ENCODE measurements at places on chromosomes 13 and 19.

DNA sequence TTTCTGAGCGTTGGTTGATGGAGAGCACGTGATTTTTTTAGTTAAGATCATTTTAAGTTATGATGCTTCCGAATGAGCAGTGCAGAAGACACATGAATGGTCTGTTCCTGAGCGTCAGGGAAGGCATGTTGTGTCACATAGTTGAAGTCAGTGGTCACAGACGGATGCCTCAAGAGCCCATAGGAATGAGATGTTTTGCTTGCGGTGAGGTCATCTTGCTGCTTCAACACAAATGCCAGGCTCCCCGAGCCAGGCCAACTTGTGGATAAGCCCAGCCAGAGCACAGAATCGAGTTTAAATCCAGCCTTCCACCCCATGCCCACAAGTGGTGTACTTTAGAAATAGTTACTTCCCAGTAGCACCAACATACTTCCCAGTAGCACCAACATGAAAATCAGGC is 5.4 kb downstream of the UPF3A start:
- no peak for DNase-seq

GRCh38 chr13:65473196-65473595 is 1756.9 kb downstream of the PCDH9 start:
- no peak for DNase-seq

DNA sequence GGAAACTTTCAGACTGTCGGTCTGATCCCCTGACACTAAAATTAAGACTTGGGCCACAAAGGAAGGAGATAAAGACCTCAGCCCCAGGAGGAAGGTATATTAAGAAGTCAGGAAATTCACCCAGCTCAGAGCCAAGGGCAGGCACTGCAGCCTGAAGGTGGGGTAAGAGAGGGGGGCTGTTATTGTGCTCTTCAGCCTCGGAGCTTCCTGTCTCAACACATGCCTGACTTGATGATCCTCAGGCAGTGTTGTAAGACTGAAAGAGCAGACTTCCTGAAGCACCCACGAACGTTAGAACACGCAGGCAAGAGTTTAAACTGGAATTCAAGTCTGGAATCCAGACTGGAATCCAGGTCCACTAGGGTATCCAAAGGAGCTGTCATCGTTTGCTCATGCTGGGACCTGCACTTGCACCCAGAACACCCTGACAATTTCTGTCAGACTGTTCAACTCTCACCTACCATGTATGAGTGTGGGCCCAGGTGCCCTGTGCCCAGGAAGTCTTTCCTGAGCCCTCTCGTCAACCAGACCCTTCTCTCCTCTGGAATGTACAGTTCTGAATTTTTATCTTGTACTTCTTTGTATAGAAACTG is 10.7 kb upstream of the FLT1 start:
- no peak for DNase-seq

- no peak for DNase-seq
These were observed 4.1 kb downstream of the SWSAP1 start for GRCh38 chr19:11378319-11379189.

DNA sequence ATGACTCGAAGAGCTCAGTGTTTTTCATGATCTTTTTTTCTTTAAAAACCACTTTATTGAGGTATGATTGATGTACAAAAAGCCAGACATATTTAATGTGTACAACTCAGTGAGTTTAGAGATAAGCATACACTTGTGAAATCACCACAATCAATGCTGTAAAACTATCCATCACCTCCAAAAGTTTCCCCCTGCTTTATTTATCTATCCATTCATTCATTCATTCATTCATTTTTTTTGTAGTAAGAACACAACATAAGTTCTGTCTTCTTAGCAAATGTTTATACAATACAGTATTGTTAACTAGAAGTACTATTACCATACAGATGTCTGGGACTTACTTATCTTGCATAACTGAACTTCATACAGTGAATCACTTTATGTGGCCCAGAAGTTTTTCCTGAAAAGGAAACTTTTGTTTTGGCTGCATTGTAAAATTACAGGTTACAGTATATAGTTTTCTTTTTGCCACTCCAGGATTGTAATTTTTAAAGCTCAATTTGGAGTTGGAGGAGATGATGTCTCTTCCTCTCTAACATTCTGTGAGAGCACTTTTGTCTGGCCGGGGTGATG is 6.7 kb downstream of the RAP2A start:
- no peak for DNase-seq

DNA sequence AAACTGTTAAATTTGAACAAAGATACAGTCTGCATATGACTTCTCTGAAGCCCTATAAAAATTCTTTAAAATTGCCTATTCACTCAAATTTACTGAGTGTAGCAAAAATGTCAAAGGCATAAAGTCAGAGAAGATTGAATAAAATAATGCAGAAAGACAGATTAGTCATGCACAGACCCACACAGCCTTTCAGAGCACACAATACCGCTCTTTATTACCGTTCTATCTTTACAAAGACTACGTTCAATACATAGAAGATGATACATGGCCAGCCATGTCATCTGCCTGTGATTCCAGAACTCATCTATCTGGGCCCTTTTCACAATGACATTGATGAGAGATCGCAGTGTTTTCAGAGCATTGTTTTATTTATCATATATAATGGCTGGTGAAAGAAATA is 107.2 kb downstream of the URI1 start:
- DNase-seq, result no peak

DNA sequence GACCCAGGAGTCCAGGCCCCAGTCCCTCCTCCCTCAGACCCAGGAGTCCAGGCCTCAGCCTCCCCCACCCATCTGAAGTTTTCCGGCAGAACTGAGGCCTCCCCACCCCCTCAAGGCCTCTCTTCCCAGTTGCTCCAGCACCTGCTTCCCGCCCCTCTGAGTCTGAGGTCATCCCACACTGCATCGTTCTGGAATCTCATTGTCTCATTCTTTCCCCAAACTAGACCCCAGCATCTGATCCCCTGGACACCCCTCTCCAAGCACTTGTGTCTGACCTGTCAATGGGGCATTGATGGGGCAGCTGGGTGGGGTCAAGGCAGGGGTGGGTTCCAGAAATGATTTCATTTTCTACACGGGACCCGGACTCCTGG is 793 bp upstream of the SBK2 start:
- DNase-seq, result no peak

DNA sequence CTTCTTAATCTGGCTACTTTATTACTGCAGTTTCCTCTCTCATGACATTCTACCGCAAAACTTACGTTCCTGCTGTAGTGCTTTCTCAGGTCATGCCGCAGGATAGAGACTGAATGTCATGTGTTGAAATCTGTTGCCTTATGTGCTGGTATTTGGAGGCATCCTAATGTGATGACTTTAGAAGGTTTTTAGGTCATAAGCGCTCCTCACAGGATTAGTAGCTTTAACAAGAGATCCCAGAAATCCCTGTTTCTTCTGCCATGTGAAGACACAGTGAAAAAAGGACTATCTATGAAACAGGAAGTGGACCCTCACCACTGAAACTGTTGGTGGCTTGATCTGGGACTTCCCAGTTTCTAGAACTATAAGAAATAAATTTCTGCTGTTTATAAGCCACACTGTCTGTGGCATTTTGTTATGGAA is 209.3 kb downstream of the LACC1 start:
- no peak for DNase-seq

- no peak for DNase-seq
These were observed 3.0 kb downstream of the ATP1A3 start for GRCh38 chr19:41991025-41991424.

- no peak for DNase-seq
These were observed 112.1 kb downstream of the B3GLCT start for GRCh38 chr13:31311921-31312320.

GRCh38 chr13:87919956-87920355 is 248.8 kb downstream of the SLITRK5 start:
- no peak for DNase-seq

GRCh38 chr19:42267644-42268141 is 1.4 kb upstream of the CIC start:
- DNase-seq, result no peak

GRCh38 chr19:47186446-47187334 is 44.3 kb downstream of the BBC3 start:
- no peak for DNase-seq

DNA sequence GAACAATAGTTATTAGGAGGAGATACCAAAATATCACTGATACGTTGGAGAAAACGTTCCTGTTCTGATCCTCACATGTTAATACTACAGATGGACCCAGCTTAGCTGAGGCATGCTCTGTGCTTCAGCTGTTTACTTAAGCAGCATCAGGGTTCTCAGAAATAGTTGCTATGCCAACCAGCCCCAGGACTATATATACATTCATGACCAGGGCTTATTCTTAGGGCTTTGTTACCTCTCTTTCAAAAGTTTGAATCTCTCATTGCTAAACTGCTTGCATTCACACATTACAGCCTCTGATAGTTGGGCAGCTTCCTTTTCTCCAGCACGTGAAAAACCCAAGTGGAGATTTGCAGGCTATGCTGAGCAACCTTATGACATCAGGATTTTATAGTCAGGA is 800.4 kb downstream of the DIAPH3 start:
- no peak for DNase-seq

DNA sequence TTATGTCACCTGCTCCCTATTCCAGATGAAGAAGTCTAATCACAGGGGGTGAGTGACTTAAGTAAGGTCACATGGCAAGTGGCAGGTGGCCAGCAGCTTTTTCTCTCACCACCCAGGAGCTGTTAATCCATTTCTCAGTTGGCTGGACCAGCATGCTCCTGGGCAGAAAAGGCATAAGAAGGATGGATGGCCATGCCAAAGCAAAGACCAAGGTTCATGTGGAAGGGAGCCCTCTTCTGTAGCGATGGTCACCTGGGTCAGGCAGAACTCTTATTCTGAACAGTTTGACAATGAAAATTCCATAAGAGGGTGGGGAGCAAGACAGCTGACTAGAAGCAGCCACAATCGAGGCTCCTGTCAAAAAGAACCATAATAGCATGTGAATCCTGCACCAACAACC is 538.1 kb downstream of the SUCLA2 start:
- DNase-seq, result no peak

DNA sequence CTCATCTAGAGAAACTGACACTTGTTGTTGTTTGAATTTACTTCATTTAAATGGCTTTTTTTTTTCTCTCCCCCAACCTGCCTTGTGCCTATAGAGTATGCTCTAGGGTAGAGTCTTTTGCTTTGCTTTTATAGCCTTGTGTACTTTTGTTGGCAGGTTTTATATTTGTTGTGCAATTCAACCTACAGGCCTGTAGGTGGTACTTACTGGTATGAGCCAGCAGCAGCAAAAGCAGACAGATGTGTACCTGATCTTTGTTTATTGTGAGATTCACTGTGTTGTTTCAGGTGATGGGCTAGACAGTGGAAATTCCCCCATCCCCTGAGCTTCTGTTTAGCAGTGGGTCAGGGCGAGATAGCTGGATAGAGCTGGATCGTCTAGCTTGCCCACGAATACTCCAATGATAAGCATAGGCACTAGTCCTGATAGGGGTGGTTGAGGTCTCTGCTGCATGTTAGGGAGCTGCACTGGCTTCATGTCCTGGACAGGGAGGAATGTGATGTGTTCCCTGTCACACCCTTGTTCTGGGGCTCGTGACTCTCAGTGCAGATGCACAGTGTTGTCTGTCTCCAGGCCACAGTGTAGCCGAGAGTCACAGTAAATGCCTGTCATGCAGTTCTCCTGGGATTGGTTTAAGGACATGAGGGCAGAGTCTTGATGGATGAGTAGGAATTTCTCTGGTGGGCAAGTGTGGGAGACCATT is 21.3 kb downstream of the DNAJC3 start:
- DNase-seq, result no peak

DNA sequence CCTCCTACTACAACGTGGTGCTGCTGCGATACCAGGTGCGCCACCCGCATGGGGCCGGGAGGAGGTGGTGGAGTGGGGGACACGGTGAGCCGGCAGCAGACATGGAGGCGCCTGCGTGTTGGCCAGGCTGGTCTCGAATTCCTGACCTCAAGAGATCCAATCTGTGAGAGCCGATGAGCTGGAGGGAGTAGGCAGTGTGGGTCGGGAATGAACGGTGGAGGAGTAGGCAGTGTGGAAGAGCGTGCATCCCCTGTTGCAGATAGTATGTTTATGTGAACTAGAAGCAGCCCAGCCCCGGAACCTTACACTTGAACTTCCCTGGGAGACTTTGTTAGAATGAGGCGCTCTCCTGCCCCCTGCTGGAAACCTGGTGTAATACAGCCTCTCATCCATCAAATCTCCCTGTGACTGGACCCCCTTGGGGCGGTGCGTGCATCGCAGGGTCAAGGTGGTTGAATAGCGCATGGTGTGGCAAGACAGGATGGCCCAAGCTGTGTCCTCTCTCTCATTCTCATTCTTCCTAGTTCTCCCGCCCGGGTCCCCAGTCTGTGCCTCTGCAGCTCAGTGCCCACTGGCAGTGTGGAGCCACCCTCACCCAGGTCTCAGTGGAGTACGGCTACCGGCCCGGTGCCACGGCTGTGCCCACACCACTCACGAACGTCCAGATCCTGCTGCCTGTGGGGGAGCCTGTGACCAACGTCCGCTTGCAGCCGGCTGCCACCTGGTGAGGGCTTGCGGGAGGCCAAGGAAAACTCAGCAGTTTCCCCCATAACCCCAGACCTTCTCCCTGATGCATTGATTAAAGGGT is 10.5 kb upstream of the B3GNT3 start:
- peak; percentile 78 for DNase-seq

GRCh38 chr13:47407808-47408207 is 511.0 kb upstream of the HTR2A start:
- DNase-seq, result no peak

GRCh38 chr13:38871275-38871674 is 119.4 kb downstream of the STOML3 start:
- DNase-seq, result no peak

GRCh38 chr13:108315991-108316390 is 46.5 kb downstream of the TNFSF13B start:
- DNase-seq, result no peak

GRCh38 chr19:19627621-19628500 is at the start of gene LPAR2:
LPAR2 (minus strand) TSS chr19:19628220; CDS start chr19:19627275, 945 bp downstream.
- DNase-seq, result no peak

DNA sequence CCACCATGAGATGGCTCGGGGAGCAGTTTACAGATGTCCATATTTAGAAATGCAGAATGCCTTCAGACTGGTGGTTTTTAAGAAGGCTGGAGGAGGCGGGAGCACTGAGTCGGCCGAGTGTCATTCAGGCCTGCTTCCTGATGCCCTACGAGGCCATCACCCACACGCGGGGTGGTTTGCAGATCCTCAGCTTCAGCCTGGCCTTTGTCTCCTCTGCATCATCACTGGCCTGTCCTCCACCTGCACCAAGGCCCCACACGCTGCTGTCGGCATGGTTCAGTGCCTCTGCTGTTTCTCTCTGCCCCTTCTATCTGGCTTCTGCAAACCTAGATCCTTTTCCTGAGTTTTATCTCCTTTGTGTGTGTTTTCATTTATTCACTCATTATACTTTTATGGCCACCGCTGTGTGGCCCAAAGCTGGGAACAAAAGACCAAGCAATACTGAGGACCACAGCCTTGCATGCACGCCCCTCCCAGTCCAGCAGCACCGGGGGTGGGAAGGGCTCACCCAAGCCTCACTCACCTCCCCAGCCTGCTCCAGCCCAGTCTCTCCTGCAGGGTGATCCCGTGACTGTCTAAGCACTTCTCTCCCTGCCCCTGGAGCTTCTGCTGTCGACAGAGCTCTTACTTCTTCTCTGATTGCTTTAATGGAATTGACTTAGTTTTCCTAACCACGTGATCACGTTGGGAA is 240.8 kb downstream of the TEX29 start:
- no peak for DNase-seq
